ENCODE measurements at places on chromosomes 16 and 17. TPM values are rescaled to one million over a fixed set of nuclear protein-coding genes. Genes with fewer than 3 reads are reported as not detected.

SLC38A8 gene
- not detected for total RNA-seq

TAX1BP3 gene
- 83.5 TPM for total RNA-seq

CCL2 gene
- 3.1 TPM for total RNA-seq

SALL1 gene
- total RNA-seq = 54.3 TPM

SGCA gene
- not detected for total RNA-seq

C16orf96 gene
- 1.6 TPM for total RNA-seq

KRT28 gene
- not detected for total RNA-seq

GDPD3 gene
- 1.5 TPM for total RNA-seq

SLX4 gene
- total RNA-seq = 11.4 TPM

PDIA2 gene
- total RNA-seq = 1.3 TPM

ABCA8 gene
- total RNA-seq = not detected

TSR1 gene
- total RNA-seq = 69.7 TPM

DNA sequence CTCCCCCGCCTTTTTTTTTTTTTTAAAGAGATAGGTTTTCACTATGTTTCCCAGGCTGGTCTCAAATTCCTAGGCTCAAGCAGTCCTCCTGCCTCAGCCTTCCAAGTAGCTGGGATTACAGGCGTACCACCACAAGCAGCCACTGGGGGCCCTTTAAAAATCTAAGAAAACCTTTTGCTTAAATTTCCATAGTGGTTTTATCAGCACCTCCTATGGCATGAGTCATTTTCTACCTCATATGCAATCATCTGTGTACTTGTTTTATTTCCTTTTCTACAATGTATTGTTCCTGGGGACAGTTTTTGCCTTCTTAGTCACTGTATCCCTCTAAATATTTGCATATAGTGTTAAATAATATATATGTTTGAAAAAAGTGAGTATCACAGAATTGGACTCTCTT lies 29.2 kb downstream of the GNA13 start:
- no peak for DNase-seq

- no peak for DNase-seq
These were observed 146.0 kb upstream of the RCVRN start for GRCh38 chr17:10051112-10051511.

- DNase-seq = no peak
These were observed 20.8 kb downstream of the FOXF1 start for GRCh38 chr16:86531191-86531545.

GRCh38 chr16:22727285-22728166 lies 86.4 kb upstream of the HS3ST2 start:
- DNase-seq = no peak

- no peak for DNase-seq
These were observed 23.0 kb downstream of the SPPL2C start for GRCh38 chr17:45867702-45868101.

DNA sequence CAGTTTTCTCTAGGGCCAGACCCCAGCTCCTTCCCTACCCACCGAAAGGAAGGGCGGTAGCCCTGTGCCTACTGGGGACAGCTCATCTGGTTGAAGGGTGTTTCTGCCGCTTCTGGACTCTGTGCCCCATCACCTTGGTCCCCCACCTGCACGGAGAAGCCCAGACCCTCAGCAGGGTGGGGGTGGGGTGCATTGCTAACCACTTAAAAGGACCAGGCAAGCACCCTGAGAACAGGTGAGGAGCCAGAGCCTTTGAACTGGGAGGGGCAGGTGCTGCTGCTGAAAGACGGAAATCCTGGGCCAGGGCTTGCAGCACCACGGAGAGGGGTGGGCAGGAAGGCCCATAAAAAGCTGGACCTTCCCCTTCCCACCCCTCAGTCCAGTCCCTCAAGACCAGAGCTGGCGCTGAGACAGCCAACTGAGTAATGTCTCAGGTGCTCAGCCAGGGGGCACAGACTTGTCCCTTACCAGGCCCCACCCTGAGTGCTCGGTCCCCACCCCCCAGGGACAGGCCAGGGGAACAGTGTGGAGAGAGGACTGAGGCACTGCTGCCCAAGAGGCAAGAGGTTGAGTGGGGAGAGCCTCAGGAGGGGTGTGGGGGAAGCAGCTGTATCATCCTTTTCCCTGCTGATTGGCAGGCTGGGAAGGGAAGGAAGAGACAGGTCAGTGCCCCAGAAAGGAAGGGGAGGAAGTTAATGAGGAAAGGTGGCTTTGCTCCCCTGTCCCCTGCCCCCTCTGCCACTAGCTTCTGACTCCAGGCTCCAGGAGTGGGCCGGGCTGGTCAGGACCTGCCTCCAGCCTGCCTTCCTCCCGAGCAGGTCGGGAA lies 10.9 kb upstream of the SP2 start:
- peak; percentile 54 for DNase-seq

GRCh38 chr17:41296846-41297245 lies 5.8 kb downstream of the KRTAP29-1 start:
- DNase-seq = no peak

DNA sequence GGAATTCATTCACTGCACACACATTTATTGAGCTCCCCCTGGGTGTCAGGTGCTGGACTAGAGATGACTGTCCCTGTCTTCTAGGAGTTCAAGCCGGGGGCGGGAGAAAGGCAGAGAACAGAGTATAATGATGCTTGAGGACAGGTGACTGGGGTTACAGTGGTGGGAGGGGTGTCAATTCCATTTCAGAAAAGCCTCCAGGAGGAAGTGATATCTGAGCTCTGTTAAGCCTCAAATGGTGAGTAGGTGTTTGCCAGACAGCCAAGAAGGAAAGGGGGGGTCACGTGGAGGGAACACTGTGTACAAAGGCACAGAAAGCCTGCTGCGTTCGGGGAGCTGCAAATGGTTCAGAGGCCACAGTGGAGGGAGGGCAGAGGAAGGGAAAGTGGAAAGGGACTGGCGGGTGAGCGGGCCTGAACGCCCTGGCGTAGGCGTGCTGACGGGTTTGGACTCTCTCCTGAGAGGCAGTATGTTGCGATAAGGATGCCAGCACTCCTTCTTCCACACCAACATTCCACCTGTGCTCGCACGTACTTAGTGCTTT lies 9.7 kb upstream of the NXPH3 start:
- DNase-seq = no peak

- DNase-seq = no peak
These were observed 359.3 kb upstream of the SALL1 start for GRCh38 chr16:51510416-51510815.

GRCh38 chr16:82936941-82937551 lies 310.3 kb downstream of the CDH13 start:
- DNase-seq = no peak

DNA sequence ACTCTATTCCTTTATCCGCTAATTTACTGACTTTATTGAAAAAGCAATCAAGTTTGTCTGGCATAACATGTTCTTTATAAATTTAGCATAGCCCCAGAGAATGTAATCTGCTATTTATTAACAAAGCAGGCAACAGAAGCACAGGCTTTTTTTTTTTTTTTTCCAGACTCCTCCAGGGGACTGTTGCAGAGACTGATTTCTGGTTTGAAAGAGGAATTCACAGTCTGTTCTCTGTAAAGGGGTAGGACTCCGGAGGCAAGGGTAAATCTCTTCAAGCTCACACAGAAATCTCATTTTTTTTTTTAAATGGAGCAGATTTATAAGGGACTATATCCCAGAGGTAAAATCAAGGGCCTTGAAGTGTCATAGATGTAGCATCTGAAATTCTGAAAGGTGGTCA lies 1386.5 kb upstream of the CDH8 start:
- DNase-seq = no peak

- DNase-seq = no peak
These were observed 75.7 kb downstream of the NDE1 start for GRCh38 chr16:15725641-15726240.

DNA sequence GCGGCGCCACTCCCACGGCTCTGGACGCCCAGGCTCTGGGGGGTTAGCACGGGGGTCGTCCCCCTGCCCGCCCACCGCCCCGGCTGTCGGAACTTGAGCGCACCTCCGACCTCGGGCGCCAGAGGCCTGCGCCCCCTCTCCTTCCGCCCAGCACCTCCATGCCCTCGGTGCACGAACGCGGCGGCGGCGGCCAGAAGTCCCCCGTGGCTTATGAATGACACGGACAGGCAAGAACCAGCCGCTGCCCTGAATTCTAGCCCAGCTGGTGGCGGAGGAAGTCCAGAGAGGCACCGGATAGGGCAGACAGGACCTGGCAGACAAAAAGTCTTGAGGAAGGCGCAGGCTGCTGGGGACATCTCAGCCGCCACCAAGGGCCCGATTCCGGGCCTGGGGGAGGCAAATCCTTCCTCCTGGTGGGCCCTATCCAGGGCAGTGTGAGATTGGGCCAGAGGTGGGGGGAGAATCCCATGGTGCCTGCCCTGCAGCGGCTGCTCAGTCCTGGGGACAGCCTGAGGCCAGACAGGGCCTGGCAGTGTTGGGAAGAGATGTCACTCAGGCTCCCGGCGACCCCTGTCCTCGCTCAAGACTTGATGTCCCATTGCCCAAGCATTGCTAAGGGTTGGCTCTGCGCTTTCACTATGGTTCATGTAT lies 897 bp upstream of the CYGB start:
- DNase-seq = no peak

DNA sequence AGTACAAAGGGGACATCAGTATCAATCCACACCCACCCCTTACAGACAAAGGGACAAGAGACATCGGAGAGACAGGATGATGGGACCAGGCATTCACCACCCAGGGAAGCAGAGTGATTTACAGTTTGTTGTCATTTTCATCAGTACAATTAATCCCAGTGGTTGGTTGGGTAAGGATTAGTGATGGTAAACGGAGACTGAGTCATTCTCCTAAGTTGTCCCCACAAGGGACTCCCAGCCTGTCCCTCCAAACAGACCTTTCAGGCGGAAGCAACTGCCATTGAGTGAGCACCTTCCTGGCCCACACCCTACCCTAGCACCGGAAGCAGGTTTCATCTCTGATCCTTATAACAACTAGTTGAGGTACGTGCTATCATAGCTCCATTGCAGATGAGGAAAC lies 11.2 kb downstream of the PPL start:
- DNase-seq = no peak

GRCh38 chr17:7356756-7357155 lies 1.8 kb downstream of the TMEM95 start:
- no peak for DNase-seq

DNA sequence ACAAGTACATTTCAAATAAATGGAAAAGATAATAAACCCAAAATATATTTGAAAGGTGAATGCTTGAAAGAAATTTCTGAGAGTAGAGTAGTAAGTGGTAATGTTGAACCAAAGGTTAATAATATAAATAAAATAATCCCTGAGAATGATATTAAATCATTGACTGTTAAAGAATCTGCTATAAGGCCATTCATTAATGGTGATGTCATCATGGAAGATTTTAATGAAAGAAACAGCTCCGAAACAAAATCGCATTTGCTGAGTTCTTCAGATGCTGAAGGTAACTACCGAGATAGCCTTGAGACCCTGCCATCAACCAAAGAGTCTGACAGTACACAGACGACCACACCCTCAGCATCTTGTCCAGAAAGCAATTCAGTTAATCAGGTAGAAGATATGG lies 84.2 kb downstream of the C17orf58 start:
- DNase-seq = no peak

All from H1 (cell line).